ENCODE measurements at places on chromosomes 7 and 10.
A peak's percentile ranks its signal among the peaks of the same experiment; 100 is the strongest.

DNA sequence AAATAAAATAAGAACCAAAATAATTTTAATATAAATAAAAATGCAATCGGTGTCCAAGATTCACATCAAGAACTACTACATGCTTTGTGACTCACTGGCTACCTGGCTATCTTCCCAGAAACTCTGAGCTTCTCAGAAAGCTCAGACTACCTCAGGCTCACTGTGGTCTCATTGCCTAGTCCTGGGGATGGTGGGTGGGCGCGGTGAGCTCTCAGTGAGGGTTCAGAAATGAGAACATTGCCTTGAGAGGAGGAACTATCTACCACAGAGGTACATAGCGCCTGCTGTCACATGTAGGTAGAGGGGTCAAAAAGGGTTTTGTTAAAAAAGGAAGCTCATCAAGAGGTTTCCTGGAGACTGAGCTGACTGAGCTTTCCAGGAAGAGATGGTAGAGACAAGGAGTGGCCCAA is 108.0 kb downstream of the WDFY4 start:
- DNase-seq: no peak

DNA sequence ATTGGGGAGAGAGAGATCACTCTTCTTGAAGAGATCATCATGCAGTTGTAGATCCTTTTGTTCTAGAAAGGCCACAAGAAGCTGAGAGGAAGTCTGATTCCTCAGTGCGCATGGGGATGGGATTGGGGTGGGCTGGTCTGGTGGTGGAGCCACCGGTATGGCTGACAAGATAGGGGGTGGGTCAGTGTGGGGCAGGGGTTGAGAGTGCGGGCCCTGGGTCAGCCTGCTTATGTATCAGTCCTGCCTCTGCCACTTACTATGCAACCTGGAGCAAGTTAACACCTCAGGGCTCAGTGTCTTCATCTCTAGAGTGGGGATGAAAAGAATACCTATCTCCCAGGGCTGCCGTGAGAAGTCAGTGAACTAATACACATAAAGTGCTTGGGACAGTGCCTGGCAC is 8.0 kb downstream of the SMARCD3 start:
- no peak for DNase-seq

DNA sequence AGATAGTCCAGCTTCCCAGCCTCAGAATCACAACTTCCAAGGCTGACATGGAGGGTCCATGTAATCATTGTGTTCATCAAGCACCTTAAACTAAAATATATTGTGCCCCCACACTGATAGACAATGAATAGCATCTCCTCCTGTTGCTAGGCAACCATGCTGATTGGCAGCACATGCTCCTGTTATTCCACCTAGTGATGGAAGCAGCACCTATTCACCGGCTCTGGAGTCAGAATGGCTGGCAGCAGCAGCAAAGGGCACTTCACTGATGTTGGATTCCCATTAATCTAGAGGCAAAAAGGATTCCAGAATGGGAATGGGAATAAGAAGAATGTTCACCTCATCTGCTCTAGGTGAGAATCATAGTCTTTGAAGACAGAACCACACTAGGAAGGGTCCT is 55.0 kb downstream of the RELN start:
- DNase-seq: peak; percentile 71

GRCh38 chr10:33253411-33253810 is 81.1 kb downstream of the NRP1 start:
- no peak for DNase-seq

DNA sequence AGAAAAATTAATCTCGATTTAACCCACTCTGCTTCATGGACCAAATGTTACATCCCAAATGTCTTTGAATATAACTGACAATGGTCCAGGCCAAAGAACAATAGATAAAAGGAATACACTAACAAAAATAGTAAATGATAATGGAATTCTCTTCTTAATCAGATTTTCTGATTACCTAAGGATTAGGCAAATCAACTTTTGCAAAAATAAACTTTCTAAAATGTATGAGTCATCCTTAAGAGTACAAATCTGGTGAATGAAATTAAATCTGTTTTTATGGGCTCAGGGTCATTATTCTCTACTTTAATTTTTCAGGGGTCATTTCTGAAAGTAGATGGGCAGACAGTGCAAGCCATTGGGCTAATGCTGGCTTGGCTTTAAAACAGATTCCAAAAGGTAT is 102.1 kb upstream of the FAM13C start:
- no peak for DNase-seq

DNA sequence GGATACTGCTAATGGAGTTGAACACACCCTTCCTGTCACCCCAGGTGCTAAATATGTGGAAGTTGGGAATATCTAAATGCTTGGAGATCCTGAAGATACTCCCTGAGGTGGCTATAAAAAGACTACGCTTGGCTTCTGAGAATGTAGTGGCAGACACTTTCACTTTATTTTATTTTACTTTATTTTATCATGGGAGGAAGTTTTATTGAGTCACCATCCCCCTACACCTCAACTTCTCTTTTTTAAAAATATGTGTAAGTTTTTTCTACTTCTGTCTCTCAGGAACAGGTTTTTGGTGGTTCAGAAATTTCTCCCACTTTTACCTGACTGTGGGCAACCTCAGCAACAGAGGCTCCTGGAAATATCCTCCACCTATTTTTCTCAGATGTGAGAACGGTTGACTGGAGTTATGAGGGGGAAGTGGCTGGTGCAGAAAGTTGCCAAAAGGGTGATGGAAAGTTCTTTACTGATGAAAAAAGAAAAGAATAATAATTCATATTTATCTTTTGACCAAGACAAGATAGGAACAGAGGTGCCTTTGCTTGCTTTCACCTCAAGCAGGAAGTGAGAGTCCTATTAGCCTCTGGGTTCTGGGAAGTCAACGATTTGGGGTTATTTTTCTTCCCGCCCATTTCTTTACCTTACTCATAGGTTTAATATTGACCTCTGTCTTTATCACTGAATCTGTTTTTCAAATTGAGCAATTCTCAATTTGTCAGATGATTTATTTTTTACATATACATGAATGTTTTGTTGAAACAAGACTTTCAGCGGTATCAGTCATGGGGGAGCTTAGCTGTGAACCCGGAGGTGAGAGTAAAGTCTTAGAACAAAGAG is 103.6 kb downstream of the AHR start:
- DNase-seq: no peak

DNA sequence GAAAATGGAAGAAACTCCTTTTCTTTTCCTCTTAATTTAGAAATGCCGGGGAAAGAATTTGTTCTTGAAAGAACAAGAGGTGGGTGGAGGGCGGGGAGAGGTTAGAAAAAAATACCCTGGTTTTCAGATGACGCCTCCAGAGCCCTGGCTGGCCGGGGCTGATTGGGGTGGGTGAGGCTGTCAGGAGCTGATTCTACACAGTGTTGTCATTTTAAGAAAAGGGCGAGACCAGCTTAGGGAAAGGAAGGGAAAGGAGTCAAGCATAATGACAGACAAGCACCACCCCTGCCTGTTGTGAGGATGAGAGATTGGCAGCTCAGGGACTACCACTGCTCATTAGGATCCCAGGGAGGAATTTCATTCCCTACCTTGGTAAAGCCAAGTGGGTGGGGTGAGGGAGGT is 9.9 kb upstream of the FAM180A start:
- DNase-seq: peak; percentile 69

- no peak for DNase-seq
Observed at GRCh38 chr10:78634835-78635234, 433.9 kb upstream of the ZMIZ1 start.

DNA sequence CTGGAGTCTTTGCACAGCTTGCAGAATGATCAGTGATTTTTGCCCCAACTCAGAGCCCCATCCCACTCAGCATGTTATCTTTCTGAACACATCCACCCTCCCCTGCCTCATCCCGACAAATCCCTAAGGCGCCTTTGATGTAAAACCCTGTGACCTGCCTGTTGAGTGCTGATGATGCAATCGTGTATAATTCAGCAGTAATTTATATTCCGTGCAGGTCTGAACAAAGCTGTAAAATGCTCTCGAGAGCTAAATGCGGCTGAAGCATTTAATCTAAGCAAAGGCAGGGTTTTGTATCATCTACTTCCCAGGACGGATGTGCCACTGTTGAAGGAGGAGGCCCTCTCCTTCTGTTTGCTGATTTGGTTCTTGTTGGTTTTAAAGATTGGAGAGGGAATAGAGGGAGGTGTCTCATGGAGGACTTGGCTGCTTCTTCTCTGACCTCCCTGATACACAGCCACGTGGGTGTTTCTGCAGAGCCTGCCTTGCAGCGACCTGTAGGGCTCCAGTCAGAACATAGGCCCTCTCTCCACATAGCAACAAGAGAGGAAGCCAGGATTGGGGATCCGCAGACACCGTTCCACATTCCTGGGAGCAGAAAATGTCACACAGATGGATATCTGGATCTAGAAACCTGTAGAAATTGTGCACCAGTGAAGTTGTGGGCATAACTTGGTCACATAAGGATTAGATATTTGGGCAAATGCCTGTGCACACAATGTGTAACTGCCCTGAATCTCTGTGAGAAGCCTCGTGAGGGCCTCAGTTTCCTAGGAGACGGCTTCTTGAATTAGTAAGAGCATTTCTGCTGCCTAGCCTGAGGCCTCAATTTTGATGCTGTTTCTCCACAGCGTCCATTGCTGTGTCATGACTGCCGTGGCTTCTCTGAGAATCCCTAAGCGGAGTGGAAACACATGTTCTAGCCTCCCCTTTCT is 90.2 kb upstream of the AGK start:
- peak; percentile 46 for DNase-seq

DNA sequence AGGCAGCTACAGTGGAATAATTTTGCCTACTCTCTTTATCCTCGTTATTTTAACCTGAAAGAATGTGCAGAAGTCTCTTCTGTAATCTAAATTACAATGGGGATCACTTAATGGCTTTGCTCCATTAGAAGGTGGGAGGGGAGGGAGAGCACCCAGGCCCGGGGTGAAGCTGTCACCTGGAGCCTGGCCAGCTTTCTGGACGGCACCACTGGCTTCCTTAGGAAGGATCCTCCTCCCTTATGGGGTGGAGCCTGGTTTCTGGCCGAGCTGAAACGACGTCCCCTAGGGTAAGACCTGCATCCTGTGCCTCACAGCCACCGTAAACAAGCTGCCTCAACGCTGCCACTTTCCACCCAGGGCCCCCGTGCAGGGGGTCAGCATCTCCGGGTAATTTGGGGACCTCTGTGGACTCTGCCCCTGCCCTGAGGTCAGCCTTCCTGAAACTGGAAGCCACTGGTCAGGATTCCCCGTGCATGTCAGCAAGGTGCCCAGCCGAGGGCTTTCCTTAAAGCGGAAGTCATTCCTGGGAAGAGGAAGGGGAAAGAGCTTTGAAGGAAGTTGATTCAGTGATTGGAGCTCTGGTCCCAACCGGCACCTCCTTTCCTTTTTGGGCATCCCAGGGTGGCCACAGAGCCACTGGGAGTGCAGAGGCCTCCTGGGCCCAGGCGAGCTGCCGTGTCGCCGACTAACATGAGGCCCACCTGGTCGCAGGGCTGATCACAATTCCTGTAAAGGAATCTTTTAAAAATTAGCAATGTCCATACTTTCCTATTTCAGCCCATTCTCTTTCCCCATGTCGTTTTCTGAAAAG is 569.1 kb downstream of the DNAJB6 start:
- no peak for DNase-seq

- DNase-seq: no peak
Observed at GRCh38 chr10:94005050-94005449, 11.3 kb downstream of the PLCE1 start.

GRCh38 chr7:35680403-35681013 is 14.4 kb downstream of the HERPUD2 start:
- DNase-seq: no peak

DNA sequence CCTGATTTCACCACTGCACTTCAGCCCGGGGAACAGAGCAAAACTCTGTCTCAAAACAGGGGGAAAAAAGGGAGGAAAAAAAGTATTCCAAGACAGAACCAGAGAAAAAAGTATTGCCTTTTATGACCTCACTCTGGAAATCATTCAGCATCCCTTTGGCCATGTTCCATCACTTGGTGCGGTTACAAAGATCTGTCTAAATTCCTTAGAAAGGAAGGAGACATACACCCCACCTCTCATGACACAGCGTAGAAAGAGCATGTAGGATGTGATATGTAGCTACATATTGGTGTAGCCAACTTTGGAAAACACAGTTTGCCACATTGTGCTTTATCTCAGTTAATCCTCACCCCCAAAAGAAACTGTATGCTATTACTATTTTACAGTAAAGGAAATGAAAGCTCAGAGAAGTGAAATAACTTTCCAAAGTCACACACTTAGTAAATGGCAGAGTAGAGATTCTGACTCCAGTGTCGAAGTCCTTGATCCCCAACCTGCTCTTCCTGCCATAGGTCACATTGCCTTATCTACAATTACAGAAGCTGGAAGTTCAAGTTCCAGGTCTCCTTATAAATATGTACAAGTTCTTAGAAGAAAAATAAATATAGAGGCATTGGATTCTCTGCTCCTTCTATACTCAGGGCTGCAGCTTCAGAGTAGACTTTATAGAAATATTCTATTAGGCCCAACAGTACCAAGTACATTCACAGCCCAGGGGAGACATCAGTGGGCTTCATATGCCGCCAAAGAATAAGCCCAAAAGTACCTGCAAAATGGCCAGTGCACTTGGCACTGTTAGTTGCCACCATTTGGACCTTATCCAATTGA is 91.6 kb upstream of the KMT2E start:
- no peak for DNase-seq

- DNase-seq: no peak
Observed at GRCh38 chr7:103100348-103100747, 25.4 kb downstream of the ARMC10 start.

DNA sequence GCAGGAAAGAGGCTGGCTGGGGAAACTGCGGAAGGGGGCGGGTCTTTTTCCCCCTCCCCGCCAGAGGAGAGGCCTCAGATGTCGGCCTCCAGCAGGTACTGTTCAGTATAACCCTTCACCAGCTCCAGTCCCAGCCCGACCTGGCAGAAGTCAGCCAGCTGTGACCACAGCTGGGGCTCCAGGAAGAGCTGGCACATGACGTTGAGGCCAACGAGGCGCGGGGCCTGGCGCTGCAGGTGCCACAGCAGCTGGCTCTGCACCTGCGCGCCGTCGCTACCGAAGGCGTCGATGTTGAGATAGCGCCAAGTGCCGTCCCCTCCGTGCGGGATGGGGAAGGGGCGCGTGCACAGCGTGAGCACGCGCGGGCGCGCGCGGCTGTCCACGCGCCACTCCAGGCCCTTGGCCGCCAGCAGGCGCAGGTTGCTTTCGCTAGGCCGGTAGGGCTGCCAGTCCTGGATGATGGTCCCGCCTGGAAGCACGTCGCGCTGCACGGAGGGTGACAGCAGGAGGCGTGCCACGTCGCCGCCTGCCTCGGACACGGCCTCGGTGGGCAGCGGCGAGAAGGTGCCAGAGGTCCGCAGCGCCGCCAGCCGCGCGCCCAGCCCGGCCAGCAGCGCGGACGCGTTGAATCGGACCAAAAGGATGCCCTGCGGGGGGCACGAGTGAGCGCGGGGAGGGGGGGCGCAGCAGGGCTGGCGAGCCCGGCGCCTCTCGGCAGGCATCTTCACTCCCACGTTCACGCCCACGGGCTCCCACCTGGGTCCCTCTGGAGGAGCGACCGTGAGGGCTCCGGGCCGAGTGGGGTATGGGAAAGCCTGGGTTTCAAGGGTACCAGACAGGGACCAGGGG is 6.9 kb upstream of the VGF start:
- no peak for DNase-seq
